ENCODE measurements at places on chromosomes 3 and 15. TPM values are rescaled to one million over a fixed set of nuclear protein-coding genes. Genes with fewer than 3 reads are reported as not detected.

The IL17RE gene
- 91.5 TPM for total RNA-seq

The SPTBN5 gene
- 7.1 TPM for total RNA-seq

The CMTM8 gene
- total RNA-seq: 6.0 TPM

The DYNC1LI1 gene
- 25.1 TPM for total RNA-seq

The ANKDD1A gene
- 3.5 TPM for total RNA-seq

The GRK7 gene
- total RNA-seq: not detected

The VEPH1 gene
- 3.1 TPM for total RNA-seq

The THRB gene
- 7.1 TPM for total RNA-seq

The PTPN23 gene
- total RNA-seq: 58.2 TPM

The CLRN1 gene
- total RNA-seq: not detected

The POLQ gene
- 0.37 TPM for total RNA-seq

The NPAP1 gene
- total RNA-seq: 0.17 TPM

The MYRIP gene
- total RNA-seq: 6.2 TPM

The MED12L gene
- 7.5 TPM for total RNA-seq

The ZNF501 gene
- total RNA-seq: 5.6 TPM

The C3orf49 gene
- not detected for total RNA-seq

The WDR49 gene
- total RNA-seq: 0.32 TPM

The IL17RD gene
- total RNA-seq: 11.7 TPM

The TGM5 gene
- 0.26 TPM for total RNA-seq

The NR1D2 gene
- total RNA-seq: 51.8 TPM

The PPM1M gene
- total RNA-seq: 33.0 TPM

The EFHB gene
- total RNA-seq: 0.75 TPM

The IL17RB gene
- 13.3 TPM for total RNA-seq

The CCDC39 gene
- total RNA-seq: not detected

The NR2C2 gene
- 52.6 TPM for total RNA-seq

The MYEF2 gene
- 41.1 TPM for total RNA-seq

The SLC51A gene
- total RNA-seq: 0.63 TPM

The CCR2 gene
- 4.1 TPM for total RNA-seq

The ANKRD63 gene
- total RNA-seq: 1.6 TPM

The EXOG gene
- total RNA-seq: 11.5 TPM

The DAZL gene
- not detected for total RNA-seq

The ATOSA gene
- total RNA-seq: 40.4 TPM

The CCR8 gene
- total RNA-seq: not detected

The DNAH1 gene
- total RNA-seq: 13.8 TPM

All from mucosa of gallbladder (tissue), 1 donor.